ENCODE measurements at places on chromosomes 13 and 19.

GRCh38 chr19:30235946-30236345 lies 136.2 kb upstream of the ZNF536 start:
- DNase-seq: no peak

- DNase-seq: no peak
Measured at GRCh38 chr13:37621811-37622361, 23.3 kb upstream of the POSTN start.

DNA sequence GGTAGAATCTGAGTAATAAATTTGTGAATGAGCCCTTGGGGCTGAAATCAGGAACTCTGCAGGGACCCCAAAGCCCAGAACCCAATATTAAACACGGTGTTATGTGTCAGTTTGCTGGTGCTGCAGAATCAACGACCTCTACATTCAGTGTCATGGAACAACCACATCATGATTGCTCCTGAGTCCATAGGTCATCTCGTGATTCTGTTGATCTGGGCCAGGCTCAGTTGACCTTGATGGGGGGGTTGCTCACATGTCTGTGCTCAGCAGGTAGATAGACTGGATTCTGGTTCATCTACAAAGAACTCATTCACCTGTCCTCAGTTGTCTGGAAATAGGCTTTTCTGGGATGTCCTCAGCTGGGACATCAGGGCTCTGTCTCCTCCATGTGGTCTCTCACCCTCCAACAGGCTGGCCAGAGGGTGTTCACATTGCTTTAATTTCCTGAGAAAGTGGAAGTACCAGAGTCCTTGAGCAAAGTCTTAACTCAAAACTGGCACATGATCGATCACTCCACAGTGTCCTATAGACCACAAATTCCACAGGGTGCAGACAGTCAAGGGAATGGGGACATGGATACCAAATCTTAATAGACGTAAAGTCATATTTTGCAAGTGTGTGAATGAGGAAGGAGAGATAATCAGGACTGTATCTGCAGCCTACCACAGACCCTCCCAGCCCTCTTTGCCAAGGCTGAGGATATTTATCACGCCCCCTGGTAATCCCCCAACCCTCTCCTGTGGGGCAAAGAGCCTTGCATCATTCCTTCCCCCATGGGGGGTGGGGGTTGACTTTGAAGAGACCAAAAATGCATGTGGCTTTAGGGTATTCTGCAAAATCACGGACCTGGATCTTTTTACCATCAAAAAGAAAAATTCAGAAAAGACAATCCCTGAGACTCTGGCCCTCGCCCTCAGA lies 39.3 kb upstream of the IGFL1 start:
- no peak for DNase-seq

GRCh38 chr19:13078897-13079541 lies 23.6 kb downstream of the LYL1 start:
- DNase-seq: no peak

DNA sequence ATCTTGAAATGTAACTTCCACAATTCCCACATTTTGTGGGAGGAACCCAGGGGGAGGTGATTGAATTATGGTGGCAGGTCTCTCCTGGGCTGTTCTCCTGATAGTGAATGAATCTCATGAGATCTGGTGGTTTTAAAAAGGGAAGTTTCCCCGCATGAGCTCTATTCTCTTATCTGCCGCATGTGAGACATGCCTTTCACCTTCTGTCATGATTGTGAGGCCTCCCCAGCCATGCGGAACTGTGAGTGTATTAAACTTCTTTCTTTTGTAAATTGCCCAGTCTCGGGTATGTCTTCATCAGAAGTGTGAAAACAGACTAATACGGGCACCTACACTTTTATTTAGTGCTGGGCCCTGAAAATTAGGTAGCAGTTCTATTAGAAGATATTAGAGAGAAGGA lies 45.8 kb downstream of the TNFSF13B start:
- no peak for DNase-seq

- no peak for DNase-seq
Measured at GRCh38 chr19:49840736-49841249, 10.2 kb upstream of the PTOV1 start.

DNA sequence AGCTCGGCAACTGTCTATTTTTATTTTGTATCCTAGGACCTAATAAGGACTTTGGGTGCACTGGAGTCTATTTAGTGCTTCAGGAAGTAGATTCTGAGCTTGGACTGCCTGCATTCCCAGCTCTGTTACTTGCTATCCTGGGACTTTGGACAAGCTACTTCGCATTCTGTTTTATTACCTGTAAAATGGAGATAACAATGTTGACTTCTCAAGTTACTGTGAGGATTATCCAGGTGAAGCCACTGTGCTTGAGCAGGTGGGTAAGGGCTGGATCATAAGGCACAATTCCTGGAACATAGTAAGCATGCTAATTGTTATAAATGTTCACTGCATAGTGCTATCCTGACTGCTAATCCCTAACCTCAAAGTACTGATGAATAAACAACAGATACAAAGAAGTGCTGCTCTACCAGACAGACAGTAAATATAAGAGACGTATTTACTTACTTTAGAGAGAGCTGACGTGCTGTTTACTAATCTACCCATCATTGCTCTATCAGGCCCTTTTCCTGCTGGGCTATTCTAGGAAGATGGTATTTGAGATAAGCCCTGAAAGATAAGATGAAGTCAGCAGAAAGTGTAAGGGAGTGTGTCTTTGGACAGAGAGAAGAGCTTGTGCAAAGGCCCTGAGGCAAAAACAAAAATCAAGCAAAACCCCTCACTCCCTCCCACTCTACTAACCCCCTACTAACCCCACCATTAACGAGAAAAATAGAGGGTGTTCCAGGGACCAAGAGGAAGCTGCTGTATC lies 50.8 kb upstream of the FLT1 start:
- no peak for DNase-seq

- no peak for DNase-seq
Measured at GRCh38 chr13:108850691-108851090, 221.3 kb downstream of the MYO16 start.

GRCh38 chr13:110640591-110641029 lies 25.3 kb downstream of the NAXD start:
- DNase-seq: no peak

DNA sequence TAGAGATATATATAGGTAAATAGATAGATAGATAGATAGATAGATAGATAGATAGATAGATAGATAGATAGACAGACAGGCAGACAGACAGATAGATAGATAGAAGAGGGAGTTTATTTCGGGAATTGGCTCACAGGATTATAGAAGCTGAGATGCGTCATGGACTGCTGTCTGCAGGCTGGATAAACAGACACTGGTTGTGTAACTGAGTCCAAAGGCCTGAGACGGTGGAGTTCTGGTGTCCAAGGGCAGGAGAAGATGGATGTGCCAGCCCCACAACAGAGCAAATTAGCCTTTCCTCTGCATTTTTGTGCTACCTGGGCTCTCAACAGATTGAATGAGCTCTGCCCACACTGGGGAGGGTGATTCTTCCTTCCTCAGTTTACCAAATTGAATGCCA lies 2.7 kb downstream of the CYP4F3 start:
- no peak for DNase-seq

- DNase-seq: no peak
Measured at GRCh38 chr13:76016799-76017400, 380.8 kb downstream of the LMO7 start.

DNA sequence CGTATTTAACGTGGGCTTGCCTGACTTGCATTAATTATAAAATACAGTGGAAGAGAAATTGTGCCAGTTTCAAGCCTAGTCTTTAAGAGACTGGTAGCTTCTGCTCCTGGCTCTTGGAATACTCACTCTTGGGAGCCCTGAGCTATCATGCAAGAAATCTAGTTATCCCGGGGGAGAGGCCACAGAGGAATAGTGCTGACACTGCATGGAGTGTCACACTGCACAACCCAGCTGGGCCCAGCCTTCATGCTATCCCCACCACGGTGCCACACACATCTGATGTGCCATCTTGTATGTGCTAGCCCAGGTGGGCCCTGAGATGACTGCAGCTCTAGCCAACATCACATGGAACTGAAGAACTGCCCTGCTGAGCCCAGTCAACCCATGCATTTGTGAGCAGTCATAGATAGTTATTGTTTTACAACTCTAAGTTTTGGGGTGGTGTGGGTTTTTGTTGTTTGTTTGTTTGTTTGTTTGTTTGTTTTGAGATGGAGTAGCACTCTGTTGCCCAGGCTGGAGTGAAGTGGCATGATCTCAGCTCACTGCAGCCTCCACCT lies 8.3 kb downstream of the MAMSTR start:
- DNase-seq: no peak

DNA sequence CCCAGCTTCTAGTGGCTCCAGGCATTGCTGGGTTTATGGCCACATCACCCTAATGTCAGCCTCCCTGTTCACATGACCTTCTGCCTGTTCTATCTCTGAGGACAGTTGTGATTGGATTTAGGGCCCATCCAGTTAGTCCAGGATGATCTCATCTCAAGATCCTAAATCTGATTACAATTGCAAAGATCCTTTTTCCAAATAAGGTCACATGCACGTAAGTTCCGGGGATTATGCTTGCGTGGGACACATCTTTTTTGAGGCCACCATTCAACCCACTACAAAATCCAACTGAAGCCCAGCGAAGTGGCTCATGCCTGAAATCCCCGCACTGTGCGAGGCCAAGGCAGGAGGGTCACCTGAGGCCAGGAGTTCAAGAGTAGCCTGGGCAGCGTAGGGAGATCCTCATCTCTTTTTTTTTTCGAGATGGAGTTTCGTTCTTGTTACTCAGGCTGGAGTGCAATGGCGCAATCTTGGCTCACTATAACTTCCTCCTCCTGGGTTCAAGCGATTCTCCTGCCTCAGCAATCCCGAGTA lies 12.3 kb downstream of the PLD3 start:
- DNase-seq: no peak

- no peak for DNase-seq
Measured at GRCh38 chr13:75359266-75359665, 122.7 kb downstream of the TBC1D4 start.

DNA sequence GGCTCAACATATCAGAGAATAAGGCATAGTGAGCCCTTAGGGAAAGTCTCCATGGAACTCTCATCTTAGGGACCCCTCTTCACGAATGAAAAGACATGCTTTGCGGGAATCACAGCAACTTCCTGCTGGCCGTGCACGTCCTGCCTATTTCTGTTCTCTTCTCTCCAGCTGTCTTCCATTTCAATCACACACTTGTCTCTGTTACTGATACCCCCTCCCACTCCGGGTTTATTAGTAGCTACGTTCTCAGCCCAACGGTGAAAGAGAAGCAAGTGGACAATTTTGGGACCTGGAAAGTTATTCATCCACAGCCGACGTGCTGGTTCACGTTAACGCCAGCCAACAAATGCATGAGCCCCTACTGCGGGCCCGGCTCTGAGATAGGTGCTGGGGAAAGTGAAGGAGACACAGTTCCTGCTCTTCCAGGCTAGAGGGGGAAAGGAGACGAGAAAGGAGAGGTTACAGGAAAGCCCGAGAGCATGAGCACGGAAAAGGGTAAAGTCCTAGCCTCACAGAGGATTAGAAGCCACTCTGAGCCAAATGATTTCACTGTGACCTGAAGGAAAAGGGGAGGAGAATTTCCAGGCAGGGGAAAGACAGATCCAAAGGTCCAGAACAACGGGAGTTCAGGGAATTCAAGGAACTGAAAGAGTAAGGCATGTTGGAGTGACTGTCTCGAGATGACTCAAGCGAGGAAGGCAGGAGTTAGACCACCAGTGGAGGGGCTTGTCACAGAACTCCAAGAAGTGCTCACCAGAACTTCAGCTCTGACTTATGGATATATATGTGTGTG lies 81.8 kb upstream of the CLDN10 start:
- DNase-seq: no peak

DNA sequence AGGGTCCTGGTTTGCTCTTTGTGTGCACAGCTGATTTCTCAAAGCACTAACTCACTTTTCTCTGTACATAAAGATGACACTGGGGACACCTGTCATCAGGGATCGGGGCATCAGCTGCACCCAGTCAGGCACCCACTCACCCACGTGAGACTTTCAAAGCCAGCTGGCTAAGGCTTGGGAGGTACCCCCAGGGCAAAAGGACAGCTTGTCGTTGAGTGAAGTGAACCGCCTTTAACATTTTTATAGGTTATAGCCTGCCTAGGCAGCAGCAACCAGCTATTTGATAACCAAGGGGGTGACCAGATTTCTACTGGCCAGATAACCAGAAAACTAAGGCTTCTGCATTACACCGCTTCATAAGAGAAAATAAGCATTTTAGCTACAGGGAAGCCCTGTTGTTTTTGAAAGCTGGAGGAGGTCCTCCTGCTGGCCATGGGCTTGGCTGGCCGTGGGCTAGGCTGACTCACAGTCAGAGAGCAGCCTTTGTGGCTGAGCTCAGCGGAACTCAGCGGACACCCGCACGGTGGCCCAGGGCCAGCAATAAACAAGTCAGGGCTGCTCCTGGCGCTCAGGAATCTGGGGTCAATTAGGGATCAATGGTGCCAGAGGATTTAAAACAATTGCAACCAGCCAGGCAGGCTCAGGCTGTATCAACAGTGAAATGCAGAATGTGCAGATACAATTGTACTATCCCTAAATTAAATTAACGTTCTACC lies 57.1 kb downstream of the ALOX5AP start:
- DNase-seq: no peak

DNA sequence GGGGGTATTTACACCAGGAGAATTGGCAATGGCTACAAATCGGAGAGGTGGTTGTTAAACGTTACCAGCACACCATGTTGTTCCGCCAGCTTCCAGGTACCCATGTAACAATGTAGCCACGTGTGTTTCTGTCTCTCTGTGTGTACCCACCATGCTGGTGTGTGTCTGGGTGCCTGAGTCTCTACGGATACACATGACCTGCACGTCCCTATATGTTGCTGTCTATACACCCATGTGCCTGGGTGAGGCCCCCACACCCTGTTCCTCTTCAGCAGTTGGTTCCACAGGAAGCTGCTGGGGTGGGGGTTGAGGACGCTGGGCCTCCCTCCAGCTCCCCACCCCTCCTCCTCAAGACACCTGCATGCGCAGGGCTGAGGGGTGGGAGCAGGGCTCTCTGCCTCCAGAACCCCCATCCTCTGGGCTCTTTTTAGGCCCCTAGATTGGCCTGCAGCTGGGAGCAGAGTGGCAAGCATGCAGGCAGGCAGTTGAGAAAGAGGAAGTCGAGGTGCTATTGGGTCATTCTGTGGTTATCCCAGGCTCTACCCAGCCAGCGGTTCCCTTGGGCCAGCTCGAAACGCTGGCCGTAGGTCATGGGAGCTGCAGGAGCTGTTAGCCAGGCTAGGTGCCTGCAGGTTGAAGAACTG lies at the start of gene ARHGEF18:
ARHGEF18 (plus strand) TSS at position 351 of the 644 bp plus-strand sequence. CDS start 13,954 bp downstream, outside the sequence.
- DNase-seq: peak; percentile 24

DNA sequence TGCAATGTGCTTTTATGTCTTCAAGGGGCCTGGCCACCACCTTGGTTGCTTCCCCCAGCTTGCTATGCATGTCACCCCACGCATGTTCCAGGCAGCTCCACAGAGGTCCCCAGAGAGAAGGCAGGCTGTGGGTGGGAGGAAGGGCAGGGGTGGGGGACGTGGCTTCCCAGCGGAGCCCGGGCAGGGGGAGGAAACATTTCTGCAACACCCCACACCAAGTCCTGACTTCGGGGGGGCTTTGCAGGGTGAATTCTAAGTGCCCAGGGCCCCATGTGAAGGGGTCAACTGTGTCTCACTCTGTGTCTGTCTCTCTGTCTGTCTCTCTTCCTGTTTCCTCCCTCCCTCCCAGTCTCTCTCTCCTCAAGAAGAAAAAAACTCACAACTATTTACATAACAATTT lies 39.6 kb downstream of the LTBP4 start:
- no peak for DNase-seq

All from stimulated activated CD8-positive, alpha-beta memory T cell treated with anti-CD3 and anti-CD28 coated beads, Interleukin-2, amount 100 ng/mL, for 1 hour (primary cell).